Activated CD4-positive, alpha-beta T cell treated with anti-CD3 and anti-CD28 coated beads for 24 hours (primary cell): ENCODE measurements at places on chromosomes 4 and X.

DNA sequence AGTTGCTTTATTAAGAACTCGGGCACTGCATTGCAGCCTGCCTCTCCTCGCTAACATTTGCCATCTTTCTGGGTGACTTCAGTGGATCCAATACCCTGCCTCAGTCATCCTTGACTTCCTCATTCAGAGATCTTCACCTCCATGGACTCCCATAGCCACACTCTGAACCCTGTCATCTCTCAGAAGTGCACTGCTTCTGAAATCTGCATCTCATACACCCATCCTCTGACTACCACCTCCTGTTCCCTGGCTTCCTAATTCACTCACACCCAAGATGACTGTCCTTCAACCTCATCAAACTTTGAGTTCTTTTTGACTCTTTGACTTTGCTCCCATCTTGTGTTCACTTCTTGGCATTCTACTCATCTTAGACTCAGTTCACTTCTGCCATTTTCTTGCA lies 25.3 kb upstream of the CYBB start:
- no peak for DNase-seq

DNA sequence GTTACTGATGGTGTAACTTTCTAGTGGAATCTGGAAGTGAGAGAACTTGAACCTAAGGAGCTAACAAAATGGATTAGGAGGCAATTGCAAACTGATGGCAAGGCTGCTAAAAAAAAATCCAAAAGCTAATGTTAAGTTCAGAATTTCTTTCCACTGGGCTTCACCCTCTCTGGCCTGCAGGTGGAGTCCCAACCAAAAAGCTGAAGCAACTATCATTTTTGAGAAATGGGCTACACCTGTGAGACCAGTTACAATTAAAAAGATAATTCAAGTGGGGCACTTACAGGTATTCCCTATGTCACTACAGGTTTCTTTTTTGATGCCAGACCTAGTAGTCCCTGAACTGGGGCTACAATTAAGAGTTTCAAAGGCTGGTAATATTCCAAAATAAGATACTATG lies 142.1 kb upstream of the FTHL17 start:
- no peak for DNase-seq

GRCh38 chr4:112563431-112564200 lies 47.6 kb upstream of the NEUROG2 start:
- DNase-seq: no peak

DNA sequence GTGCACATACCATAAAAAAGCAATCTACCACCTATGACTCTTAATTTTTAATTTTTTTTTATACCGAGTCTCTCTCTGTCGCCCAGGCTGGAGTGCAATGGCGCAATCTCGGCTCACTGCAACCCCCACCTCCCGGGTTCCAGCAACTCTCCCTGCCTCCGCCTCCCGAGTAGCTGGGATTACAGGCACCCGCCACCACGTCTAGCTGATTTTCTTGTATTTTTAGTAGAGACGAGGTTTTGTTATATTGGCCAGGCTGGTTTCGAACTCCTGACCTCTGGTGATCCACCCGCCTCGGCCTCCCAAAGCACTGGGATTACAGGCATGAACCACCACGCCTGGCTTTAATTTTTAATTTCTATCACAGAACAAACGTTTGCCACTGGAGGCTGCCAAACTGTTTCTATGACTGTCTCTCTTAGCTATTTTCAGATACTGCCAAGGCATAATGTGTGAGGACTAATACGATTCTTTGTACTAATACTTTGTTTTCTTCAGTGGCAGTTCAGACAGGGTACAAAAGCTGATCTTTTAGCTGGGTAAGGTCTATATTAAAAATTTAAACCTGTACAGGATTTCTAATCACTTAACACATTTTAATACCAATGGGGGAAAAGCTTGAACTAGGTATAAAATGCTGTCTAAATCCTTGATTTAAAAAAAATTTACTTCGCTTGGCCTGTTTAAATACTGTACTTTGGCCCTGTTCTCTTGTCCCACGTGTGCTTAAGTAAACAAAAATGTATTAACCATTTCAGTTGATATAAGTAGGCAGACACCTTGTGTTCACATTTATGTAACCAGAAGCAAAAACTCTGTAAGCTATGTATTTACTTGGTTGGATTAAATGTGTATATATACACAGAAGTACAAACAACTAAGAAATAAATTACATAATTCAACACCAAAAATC lies 2.3 kb downstream of the PGRMC2 start:
- DNase-seq: no peak

GRCh38 chr4:58711039-58711438 lies 1600.9 kb upstream of the IGFBP7 start:
- no peak for DNase-seq

DNA sequence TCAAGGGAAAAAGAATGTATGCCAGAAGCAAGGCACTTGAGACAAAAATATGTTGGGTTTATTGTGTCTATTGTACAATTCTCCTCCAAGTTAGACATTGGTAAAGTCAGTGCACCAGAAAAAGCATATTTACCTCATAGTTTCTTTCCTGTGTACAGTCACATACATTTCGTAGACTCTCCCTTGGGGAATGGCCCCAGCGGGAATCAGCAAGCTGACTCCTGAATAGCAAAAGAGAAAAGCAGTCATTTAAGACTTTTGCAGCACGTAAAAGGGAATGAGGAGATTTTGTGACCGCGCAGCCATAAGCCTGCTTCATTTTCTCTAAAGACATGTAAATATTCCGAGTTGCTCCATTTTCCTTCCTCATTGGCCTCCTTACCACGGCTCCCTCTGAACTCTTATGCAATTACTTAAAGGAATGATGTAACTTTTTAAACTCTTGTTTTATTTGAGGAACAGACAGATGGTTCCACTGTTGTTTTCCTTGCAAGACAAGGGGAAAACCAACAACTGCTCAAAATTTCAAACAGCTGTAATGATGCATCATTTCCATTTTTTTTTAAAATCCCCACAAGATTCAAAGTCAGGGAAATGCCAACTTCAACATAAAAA lies 332.7 kb downstream of the UNC5C start:
- DNase-seq: no peak

GRCh38 chr4:71907782-71908181 lies 123.9 kb upstream of the GC start:
- DNase-seq: no peak

GRCh38 chr4:87633243-87633642 lies 16.8 kb upstream of the DMP1 start:
- DNase-seq: no peak

GRCh38 chrX:53163436-53163835 lies 61.6 kb downstream of the KDM5C start:
- DNase-seq: no peak

- DNase-seq: no peak
Measured at GRCh38 chr4:25860586-25861279, 2.1 kb downstream of the SEL1L3 start.

GRCh38 chrX:48508400-48509244 lies at the start of gene PORCN:
Gene PORCN, plus strand, starts transcription at chrX:48508992. Its CDS starts 829 bp downstream, at chrX:48509821.
- peak; percentile 63 for DNase-seq

DNA sequence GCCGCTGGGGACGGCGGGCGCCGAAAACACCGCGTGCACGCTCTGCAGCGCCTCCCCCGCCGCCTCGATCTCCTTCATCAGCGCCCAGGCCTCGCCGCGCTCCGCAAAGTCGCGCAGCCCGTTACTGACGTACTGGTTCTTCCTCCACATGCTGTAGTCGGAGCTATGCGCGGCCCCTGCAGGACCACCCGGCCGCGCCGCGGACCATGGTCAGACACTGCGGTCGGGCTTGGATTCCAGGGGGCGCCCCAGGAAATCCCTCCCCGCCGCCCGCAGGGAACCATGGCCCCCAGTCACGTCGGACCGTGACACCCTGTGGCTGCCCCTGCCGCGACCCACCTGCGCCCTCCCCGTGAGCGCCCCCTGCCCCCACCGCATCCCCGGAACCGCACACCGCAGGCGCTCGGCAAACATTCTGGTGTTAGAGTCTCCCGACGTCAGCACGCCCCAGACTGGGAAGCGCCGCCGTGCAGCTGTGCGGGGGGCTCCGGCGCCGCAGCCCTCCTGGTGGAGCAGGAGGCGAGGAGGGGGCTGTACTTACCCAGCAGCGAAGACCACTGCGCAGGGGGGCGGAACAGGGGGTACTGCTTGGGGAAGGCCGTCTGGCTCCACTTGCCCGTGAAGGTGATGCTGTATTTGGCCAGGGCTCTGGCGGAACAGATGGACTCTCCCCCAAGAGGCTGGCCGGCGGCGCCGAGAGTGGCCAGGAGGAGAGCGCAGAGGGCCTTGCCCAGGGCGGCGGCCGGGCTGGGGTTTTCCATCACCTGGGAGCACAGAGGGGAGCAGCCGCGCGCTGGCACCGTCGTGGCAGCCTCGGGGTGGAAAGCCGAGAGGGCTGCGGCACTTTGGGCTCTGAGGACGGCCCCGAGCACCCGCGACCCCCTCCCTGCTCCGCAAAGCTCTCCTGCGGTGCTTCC lies 814 bp downstream of the SPON2 start:
- no peak for DNase-seq

GRCh38 chr4:3634894-3635820 lies 102.9 kb upstream of the LRPAP1 start:
- DNase-seq: no peak

DNA sequence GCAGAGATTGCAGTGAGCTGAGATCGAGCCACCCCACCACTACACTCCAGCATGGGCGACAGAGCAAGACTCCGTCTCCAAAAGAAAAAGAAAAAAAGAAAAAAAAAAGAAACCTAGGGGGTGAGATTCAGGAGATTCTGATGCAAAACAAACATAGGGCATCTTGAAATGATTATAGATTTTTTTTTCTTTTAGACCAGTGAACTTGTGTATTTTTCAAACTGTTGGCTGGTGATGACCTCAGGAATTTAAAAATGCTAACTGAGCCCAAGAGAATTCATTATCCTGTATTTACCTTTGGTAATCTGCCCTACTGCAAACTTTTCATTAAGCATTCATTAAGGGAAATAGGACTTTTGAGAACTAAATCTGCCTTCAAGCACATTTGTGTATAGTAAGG lies 20.6 kb downstream of the ATP10D start:
- DNase-seq: no peak

DNA sequence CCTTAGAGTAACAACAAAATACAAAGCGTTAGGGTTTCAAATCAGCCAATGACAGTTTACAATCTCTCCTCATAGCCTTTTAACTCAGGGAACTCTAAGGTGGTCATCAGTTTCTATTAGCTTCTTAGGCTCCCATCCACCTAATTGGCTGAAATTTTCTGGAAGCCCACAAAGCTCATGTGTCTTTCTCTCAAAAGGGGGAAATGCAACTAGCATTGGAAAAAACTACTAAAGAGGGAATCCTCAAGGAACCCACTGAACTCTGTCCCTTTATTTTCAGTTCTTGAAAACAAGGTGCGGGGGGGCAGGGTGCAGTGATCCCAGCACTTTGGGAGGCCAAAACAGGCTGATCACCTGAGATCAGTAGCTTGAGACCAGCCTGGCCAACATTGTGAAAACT lies 56.4 kb downstream of the PDGFC start:
- DNase-seq: no peak

- DNase-seq: no peak
Measured at GRCh38 chr4:44660396-44660795, 9.0 kb upstream of the YIPF7 start.

- no peak for DNase-seq
Measured at GRCh38 chr4:7313347-7313811, 121.0 kb downstream of the SORCS2 start.

DNA sequence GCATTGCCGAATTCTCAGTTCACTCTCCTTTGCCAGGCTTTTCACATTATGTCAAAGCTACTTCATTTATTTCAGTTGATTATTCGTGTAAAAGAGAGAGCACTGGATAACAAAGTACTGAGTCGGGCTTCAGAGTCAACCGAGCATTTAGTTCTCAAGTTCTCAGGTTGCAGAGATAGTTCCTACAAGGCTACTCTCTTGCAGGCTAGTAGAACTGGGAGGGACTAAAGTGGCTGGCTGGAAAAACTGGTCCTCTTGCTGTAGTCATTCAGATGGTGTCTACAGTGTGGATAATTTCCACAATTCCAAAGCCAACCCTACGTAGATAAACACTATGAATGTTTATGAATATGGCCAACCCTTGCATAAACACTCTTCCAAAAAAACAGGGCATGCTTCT lies 4.6 kb upstream of the CCNG2 start:
- no peak for DNase-seq

- no peak for DNase-seq
Measured at GRCh38 chr4:141599853-141600252, 36.5 kb upstream of the IL15 start.

DNA sequence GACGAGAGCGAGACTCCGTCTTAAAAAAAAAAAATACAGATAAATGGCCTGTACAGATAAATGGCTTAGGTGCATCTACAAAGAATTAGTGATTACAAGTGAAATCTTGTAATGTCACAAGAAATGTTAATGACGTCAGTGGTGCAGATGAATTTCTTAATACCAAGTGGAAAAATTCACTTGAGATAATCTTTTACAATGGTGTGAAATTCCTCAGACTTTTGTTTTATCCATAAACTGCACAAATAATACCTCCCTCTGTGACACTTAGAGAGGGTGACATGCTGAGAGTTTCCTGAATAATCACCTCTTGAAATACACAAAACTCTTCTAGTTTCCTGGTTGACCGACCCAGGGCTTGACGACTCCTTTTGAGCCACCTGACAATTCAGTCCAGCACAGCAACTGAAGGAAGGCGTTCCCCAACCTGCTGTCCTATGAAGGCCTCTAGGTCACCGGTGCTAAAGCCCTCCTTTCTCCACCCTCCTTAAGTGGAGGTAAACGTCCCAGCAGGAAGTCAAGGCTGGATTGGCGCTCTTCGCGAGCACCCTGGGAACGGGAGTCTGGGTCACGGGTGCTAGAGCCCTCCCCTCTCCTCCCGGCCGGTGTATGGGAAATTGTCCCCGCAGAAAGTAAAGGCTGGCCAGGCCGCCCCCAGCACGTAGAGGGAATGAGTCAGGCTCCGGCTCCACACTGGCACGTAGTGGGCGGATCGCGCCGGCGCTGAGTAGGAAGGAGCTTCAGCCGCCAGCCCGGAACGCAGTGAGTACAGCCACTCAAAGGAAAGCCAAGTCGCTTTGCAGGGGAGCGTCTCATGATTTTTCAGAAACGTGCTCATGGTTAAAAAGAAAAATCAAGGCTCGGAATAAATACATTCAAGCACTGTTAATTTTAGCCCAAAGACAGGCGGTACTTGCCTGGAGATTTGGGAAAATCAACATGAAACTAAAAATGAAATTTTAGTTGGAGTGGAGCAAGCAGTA lies at the start of gene TMEM144:
TSS of gene TMEM144 (plus strand) at position 662 of the 983 bp plus-strand sequence. CDS start 2,182 bp downstream, outside the sequence.
- peak; percentile 17 for DNase-seq
